Panc1 (cell line): ENCODE measurements at places on chromosomes 5 and 9.

DNA sequence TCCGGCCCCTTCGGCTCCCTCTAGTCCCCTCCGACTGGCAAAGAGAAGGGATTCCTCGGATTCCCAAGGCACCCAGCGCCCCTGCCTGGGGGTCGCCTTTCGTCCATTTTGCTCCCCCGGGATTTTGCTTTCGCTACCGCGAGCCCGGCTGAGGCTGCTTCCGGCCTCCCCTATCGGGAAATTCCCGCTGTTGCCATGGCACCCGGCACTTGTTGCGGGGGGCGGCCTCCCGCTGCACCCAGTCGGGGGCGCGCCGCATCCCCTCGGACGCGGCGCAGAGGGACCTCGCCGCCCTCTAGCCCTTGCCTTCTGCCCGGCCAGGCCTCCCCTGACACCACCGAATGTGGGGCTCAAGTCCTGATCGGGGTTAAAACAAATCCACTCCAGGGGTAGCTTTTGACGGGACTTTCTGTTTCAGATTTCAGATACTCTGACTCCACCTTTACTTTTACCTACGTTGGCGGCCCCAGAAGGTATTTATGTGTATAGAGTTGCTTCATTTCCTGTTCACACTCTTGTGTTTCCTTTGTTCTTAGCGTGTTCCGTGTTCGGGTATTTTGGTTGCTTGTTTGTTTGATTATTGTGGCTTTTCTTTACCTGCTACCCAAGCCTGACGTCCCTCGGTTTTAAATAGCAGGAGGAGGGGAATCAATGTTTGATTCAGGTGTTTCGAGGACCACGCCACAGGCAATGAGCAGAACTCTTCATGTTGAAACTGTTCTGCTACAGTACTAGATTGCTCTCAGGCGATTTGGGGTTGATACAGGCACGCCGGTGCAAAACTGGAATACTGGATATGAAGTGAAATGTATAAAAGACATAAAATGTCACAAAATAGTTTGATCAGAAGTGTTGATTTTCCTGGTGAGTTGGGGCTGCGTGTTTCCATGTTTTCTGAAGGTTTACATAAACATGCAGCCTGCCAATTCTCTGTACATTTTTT, 1.5 kb downstream of the PARP8 start:
- DNase-seq: no peak

GRCh38 chr5:100026606-100027005, 508.6 kb upstream of the FAM174A start:
- DNase-seq: no peak

DNA sequence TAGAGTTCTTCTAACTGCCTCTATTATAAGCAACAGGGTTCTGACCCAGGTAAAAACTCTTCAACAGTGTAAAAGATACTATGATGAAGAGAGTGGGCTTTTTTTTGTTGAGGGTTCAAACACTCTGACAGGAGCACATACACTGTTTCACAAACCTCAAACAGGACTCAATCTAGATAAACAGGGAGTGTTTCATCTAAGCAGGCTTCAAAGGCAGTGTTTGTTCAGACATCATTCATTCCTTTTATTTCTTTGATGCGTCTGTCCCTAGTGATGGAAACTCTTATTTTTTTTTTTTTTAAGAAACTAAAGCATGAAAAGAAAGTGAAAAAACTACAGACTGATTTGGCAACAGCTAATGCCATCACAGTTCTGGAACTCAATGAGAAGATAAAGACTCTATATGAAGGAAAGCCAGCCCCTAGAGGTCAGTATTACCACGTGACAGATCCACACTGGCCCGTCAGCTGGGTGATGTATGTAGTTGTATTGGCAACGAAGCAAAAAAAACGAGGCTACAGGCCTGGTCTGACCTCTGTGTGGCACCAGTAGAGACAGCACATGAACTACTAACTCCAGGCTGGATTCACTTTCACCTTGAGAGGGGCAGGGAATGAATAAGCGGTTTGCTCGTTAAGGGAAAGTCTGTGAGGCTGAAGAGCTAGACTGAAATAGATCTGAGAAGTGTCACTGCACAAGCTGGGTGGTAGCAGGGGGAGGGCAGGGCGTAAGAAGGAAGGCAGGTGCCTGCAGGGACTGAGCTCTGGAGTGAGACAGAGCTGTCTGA, 172.2 kb downstream of the CCDC192 start:
- peak; percentile 75 for DNase-seq

DNA sequence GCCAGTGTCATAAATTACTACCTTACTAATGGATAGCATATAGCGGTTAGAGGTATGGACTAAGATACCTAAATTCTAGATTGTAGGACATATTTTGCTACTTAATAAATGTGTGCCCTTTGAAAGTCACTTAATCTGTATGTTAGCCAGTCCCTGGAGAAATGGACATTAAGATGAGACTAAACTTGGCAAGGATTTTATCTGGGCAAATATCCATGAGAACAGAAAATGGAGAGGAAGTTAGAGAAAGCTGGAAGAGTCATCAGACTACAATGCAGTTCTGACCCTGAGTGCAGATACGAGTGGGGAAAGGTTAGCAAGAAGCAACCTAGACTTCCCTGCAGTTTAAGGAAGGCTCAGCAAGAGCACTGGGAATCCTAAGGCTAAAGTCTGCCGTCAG, 33.0 kb downstream of the TBCA start:
- no peak for DNase-seq

DNA sequence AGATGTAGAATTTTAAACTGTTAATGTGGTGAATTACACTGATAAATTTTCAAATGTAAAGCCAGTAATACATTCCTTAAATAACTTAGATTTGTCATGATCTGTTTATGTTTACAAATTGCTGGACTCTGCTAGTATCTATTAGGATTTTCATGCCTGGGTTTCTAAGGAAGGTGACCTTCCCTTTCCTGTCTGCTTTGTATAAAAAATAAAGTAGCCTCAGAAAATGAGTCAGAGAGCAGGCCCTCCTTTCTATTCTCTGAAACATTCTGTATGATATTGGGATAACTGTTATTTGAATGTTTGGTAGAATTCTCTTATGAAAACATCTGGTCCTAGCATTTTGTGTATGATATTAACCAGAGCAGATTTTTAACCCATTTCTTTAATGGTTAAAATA, 255.3 kb downstream of the SYK start:
- DNase-seq: no peak
